ENCODE measurements at places on chromosomes 16 and 17.

GRCh38 chr17:77146246-77146632 is 5.5 kb downstream of the SEC14L1 start:
- no peak for DNase-seq

DNA sequence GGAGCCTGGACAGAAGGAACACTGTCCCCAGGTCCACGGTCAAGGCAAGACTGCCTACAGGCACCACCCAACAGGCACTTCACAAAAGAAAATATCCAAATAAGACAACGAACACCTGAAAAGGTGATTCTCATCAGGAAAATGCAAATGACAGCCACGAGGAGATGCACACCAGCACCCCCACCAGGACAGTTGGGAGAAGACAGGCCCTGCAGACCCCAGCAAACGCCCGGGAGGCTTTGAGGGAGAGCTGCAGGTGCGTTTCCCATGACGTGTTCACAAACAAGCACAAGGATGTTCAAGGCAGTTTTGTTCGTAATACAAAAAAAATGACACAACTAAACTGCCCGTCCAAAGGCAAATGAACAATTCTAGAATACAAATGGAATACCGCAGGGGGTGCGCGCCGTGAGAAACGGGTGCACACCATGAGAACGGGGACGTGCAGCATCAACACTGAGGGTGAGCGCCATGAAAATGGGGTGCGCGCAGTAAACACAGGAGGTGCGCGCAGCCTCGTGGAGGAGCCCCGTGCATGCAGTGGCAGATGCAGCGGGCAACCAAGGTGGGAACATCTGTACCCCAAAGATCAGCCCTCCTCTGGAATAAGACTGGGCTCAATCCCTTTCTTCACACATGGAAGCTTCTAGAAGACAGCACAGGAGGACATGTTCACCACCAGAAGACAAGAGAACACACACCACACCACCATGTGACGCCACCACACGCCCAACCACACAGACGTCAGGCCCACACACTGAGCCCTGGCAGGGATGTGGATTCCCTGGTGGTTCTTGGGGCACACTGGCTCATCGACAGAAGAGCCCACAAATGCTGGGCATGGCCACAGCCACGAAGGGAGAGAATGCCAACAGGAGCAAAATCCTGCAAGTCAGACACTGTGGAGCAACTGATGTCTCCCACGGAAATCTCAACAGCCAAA is 91.2 kb downstream of the ZNF778 start:
- peak; percentile 32 for DNase-seq

DNA sequence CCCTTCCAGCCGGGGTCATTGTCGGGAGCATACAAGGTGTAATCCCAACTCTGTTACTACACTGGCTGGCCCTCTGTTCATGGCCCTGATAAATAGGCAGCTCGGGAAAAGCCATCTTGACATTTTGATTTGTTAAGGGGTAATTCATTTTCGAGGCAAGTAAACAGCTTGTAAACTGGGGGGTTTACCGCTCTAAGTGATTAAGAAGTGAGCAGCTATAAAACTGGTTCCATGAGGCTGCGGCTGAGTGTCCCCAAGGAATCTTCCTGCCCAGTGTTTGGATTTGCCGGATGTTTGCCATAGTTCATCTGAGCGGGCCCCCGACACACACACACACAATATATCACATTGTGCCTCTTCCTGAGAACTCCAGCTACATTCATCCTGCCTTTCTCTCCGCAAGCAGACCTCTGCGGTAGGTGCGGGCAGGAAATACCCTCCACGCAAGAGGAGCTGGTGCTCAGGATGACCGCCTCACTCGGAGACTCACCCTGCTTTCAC is 92.2 kb downstream of the SOCS1 start:
- no peak for DNase-seq

DNA sequence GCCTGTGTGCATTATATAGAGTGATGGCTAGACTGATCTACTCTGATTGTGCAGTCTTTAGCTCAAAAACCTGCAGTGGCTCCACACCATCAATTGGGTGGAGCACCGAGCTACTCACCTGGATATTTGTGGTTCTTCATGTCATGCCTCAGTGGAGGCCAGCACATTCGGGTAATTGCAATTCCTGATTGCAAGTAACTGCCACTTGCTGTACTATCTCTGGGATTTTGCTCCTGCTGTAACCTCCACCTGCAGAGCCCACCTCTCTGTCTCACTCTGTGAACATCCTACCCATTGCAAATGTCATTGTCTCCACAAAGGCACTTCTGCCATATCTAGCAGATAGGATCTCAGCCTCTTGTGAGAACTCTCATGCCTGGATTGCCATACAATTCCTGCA is 1.7 kb upstream of the CCL1 start:
- no peak for DNase-seq

DNA sequence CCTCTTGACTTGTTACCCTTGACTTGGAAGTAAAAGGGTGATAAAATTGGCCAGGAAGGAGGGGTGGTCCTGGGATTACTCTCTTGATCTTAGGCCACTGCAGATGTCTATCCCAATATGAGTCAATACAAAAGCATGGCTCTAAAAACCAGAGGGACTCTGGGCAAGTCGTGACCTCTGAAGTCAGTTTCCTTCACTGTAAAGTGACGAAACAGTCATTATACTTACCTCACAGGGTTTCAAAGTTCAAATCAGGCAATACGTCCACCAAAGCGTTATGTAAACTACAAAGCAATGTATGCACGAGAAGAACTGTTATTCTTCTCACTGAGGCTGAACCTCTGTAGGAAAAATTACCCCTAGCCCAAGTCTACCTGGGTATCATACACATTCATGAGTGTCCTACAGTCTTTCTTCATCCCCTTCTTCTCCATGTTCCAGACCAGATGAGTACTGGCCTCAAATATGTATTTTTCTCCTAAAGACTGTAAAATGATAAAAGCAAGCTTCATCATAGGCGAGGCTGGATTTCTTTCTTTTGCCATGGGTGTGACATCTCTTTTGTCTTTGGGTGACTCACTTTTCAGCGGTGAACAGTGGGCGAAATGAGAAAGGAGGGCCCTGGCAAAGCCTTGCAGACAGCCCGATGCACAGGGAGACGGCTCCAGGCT is 34.5 kb upstream of the CLEC18B start:
- no peak for DNase-seq

DNA sequence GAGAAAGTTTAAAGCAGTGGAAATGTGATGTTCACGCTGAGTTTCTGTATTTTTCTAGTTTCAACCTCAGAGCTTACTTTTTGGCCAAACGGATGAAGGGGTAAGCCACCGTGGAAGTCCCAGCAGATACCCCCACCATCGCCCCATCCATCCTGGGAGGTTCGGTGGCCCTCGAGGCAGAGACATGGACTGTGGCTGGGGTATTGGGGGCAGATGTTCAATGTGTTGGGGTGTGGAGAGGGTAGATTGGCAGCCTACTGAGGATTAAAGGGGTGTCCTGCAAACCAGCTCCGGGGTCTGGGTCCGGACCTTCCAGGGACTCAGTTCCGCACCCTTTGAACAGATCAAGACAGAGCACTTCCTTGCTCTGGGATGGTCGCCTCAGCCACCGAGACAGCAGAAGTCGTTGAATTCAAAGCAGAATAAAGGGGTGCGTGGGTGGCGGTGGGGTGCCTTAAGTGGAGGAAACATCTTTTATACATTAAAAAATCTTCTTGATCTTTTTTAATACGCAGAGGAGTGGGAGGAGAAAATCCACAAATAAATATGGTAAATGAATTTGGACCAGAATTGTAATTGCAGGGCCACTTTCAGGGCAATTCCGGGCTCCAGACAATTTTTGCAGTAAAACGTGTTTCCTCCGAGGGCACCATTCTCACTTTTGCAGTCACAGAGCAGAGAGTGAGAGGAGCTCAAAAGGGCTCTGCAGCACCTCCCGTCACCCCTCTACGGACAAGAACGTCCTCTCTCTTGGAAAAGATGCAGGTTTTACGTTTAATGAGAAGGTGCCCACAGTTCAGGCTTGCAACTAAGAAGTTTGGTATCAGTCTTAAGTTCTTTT is 8.2 kb upstream of the CBX8 start:
- no peak for DNase-seq

DNA sequence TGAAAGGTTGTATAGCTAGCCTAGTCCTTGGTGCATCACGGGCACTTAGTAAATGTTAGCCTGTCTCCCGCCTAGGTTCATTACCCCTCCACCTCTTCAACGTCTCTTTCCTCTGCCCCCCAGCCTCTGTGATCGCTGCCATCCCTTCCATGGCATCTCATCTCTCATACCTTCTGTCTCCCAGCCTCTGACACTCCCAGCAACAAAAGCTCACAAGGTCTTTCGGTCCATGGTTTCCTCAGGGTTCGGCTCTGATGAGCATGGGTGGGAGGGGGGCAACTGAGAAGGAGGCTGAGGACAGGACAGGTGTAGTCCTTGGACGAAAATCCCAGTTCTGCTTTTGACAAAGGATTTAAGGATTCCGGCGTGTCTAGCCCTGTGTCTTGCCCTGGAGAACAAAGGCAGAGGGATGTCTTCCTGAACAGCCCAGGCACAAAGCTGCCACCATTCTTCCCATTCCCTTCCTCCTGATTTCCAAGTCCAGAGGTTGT is 16.7 kb downstream of the CCR7 start:
- DNase-seq = no peak

DNA sequence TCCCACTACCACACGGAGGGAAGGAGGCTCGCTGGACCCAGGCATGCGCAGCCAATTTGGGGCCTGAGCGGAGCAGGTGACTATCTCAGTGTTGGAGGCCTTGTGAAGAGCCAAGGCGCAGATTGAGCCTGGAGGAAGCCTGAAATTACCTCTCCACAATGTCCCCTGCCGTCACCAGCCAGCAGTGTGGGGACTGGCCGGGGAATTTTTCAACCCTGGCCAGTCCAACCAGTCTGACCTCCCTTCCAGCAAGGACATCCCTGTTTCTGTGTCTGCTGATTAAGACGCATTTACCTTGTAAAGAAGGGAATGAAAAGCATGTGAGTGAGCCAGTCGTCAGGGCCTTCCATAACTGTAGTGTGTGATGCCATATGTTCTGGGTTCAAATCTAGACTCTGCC is 198.1 kb upstream of the IRX3 start:
- no peak for DNase-seq

GRCh38 chr17:81575836-81576235 is 23.7 kb upstream of the FAAP100 start:
- no peak for DNase-seq

DNA sequence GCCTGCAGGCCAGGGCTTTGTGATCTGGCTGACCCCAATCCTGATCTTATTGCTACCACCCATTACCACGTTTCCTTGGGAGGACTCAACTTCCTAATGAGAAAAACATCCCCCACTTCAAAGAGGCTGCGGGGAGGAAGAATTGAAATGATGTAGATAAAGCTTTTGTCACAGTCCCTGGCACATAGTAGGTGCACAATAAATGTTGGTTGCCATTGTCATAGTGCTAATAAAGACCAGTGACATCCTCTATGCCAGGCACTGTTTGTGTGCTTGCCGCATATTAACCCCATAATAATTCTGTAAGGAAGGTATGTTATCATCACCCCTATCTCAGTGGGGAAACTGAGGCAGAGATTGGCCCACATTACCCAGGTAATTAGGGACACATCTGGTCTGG is 22.4 kb downstream of the WNT3 start:
- DNase-seq = no peak

DNA sequence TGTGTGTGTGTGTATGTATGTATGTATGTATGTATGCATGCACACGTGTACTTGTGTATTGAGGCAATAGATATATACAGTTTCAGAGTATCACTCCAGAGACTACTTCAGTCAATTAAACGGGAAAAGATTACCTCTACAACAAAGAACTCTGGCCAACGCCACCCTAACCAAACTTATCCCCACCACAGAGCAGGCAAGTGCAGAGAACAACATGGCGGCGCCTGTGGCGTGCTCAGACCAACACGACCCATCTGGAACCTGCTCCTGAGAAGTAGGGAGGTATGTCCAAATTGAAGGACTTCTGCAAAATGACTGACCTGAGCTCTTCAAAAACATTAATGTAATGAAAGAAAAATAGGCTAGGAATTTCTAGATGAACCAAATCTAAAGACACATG is 12.4 kb downstream of the USP22 start:
- no peak for DNase-seq

GRCh38 chr17:65595071-65595656 is 33.7 kb upstream of the AXIN2 start:
- no peak for DNase-seq

All from common myeloid progenitor, CD34-positive (primary cell).